Hematopoietic multipotent progenitor cell treated with erythropoietin and hydrocortisone succinate and interleukin-3 and kit ligand, for 8 days (in vitro differentiated cells): ENCODE measurements at places on chromosomes 7 and 10.

DNA sequence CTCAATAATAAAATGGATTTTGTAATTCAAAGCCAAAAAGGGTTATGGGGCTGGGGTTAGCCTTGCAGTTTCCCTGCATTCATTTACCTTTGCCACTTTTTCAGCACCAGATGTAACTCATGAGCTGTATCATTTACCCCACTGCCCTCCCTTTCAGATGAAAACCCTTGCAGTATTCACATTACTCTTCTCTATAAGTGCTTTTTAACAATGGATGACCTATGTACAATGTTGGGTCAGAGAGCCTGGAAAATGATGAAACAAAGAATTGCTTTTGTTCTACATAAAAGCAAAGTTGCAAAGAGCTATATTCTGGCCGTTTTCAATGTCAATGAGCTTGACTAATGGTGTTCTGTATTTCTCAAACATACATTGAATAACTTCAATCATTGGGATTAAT lies 189.7 kb downstream of the TMEM26 start:
- no peak for DNase-seq

GRCh38 chr7:139505563-139505962 lies 17.9 kb upstream of the CLEC2L start:
- DNase-seq = peak; percentile 31

DNA sequence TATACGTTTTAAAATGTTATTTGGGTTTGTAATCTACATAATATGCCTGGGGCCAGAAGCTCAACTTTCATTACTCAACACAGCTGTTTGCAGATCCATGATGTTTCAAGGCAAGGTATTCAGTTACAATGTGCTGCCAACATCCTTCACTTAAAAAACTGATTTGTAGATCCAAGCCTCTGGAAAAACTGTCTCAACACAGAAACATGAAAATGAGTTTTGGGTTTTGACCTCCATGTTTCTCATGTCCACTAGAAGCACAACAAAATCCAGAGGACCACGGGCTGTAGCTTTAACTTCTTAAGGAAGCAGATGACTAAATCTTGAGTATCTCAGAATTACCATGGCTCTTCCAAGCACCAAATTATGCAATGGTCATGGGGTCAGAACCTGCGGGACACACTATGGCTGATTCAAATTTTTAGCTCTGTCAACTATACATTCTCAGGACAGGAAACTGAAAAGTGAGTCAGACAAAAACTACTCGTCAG lies 247.1 kb upstream of the GRB10 start:
- no peak for DNase-seq

- DNase-seq = no peak
These were observed 58.5 kb downstream of the EBF3 start for GRCh38 chr10:129905553-129905952.

- no peak for DNase-seq
These were observed 43.2 kb downstream of the CHST3 start for GRCh38 chr10:72007246-72007892.

GRCh38 chr7:125149151-125149550 lies 219.5 kb upstream of the POT1 start:
- DNase-seq = no peak

GRCh38 chr7:51366930-51367613 lies 50.5 kb upstream of the COBL start:
- peak; percentile 55 for DNase-seq

- DNase-seq = no peak
These were observed 261.9 kb downstream of the ARL4A start for GRCh38 chr7:12949060-12949931.

DNA sequence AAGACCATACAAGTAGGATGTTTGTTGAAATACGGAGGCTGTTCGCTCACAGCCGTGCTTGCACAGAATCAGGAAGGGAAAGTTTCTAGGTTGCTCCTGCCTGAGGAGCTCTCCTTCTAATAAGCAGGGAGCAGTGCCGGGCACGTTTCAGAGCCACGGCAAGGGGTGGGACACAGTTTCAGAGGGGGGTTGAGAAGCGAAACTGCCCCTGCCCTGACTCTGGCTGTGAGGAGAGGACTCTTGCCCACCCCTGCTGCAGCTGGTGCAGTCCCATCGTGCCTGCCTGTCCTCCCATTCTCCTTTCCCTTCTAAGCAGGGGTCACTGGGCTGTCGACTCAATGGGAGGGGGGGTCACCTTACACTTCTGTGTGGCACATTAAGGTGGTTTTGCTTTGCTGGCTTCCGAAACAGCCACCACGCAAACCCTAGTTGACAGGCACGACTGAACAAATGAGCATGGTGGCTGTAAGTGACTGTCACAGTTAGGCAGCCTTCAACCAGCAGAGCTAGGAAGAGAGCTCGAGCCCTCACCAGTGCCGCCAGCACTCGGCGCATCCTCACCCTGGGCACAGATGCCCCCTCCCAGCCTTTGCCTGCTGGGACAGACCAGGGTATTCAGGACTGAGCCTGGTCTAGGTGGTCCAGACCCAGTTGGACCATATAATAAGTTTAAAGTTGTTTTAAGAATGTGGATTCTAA lies 37.5 kb downstream of the ZNF467 start:
- no peak for DNase-seq

DNA sequence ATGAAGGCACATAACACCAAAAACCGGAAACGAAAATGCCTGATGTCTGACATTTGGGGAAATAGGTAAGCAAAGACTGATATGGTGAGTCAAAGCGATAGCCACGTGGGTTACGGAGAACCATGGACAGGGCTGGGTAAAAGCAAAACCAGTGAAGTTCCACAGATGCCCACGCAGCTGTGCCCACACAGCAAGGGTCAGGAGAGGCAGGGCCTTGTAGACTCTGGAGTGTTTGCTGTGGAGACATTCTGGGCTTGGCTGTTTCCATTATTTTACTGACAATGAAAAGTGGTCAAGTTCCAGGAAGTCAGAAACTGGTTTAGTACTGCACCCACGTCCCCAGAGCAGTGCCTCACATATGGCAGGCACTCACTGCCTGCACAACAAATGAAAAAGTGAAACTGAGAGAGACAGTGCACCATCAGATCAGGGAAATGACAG lies 148.7 kb downstream of the ZMYND11 start:
- DNase-seq = no peak

DNA sequence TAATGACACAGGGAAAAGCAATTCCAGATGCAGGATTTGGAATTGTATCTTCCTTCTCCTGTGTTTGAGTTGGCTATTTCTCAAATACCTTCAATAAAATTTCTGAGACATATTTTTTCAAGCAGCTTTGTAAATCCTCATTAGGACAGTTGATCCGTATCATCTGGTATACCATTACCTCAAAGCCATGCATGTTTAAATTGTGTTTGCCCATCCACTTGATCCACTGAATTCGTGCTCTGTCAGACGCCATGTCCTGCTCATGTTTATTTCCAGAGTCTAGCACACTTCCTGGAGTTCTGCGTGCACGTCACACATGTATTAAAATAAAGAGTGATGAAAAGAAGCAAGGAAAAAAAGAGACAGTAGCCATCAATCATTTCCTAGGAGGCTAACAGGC lies 141.8 kb upstream of the CDC14C start:
- DNase-seq = no peak

- no peak for DNase-seq
These were observed 35.3 kb upstream of the SEPHS1 start for GRCh38 chr10:13383399-13383761.

GRCh38 chr7:25496476-25497368 lies 268.4 kb upstream of the NPVF start:
- peak; percentile 14 for DNase-seq

DNA sequence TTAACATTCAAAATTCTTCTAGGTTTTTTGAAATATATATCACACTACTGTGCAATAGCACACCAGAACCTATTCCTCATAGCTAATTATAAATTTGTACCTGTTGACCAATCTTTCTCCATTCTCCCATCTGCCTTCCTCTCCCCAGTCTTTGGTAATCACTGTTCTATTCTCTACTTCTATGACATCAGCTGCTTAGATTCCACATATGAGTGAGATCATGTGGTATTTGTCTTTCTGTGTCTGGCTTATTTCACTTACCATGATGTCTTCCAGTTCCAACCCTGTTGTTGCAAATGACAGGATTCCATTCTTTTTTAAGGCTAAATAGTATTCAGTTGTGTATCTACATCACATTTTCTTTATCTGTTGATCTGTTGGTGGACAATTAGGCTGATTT lies 54.4 kb upstream of the CCDC6 start:
- no peak for DNase-seq

DNA sequence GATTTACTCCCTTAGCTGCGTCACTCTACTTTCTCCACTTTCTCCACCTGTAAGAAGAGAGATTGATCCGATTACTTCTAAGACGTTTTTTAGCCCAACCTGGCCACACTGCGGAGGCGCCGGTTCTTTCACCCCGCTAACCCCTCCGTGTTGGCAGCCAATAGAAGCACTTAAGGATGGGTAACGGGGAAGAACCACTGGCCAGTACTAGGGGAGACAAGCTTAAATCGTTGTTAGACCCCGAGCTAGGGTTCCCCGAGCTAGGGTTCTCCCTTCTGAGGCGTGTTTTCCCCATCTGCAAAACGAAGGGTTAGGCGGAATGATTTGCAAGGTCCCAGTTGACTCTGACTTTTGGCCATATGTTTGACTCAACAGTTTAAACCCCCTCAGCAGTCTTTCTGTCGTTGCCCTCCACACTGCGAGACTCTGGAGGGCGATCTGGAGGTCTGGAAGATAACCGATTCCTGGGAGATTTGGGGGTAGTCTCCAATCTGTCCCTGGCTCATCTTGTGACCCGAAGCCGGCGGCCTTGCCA lies 644 bp downstream of the UMAD1 start:
- no peak for DNase-seq

- DNase-seq = no peak
These were observed 3.3 kb downstream of the CASD1 start for GRCh38 chr7:94512735-94513564.

DNA sequence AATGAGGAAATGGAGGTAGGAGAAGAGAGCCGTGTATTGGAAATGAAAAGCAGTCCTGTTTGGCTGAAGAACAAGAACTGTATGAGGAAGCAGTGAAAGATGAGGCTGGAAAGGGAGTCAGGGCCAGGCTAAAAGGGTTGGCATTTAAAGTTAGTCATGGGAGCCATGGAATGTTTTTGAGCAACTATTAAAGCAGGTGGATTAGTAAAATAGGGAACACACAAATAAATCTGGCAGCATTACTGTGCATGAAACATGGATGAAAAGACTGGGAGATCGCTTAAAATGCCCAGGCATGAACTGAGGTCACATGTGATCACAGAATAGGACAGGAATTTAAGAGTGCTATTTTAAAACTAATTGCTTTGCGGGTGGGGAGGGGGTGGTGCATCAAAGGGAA lies 1.4 kb upstream of the IFRD1 start:
- DNase-seq = no peak

- DNase-seq = no peak
These were observed 133.9 kb downstream of the PCDH15 start for GRCh38 chr10:54667136-54667535.

DNA sequence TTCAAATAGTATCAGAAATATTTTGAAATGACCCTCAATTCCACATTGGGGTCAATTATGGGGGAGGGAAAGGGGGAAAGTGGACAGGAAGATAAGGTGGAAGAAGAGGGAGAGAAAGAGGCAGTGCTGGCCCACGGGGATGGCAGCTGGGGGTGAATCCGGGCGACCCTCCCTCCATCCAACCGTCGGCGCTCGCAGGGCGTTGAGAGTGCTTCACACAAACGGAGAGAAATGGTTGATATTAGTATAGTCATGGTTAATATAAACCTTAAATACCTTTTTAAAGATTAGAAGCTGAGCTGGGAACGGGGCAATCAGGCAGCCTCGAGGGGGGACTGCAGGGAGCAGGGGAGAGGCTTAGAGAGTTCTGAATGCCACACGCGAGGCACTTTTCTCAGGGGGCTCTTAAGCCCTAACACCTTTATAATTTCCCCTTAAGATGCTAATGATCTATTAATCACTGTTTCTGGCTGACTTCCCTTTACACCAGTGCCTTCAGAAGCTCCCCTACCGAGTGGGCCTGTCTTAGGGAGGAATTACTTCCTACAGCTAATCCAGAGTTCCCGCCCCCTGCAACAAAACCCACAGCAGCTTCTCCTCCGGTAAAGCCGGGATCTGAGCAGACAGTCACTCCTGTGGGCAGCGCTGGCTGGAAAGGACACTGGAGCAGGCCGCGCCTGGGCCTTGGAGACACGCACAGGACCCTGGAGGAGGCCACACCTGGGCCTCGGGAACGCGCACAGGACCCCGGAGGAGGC lies 39.5 kb downstream of the PRKAG2 start:
- no peak for DNase-seq

GRCh38 chr10:68550747-68551411 lies 9.3 kb upstream of the TET1 start:
- DNase-seq = peak; percentile 85

- DNase-seq = peak; percentile 45
These were observed 158.3 kb upstream of the PFKP start for GRCh38 chr10:2908851-2909630.

DNA sequence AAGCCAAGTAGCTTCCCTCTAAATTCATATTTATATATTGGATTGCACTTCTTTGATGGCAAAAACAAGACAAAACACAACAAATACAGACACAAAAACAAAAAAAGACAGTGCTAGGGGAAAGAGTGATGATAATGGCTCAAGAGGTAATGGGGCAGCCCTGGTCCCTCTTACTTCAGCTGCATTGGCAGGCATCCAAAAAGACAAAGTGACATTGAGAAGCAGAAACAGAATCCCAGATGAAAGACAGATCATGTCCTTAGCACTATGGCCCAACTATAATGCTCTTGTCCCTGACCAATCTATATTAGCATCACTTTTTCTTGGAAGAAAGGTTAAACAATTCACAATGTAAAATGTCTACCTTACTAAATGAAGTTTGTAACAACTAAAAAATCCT lies 76.2 kb downstream of the GPR85 start:
- no peak for DNase-seq

GRCh38 chr7:6221340-6222319 lies 50.8 kb downstream of the CYTH3 start:
- peak; percentile 74 for DNase-seq

DNA sequence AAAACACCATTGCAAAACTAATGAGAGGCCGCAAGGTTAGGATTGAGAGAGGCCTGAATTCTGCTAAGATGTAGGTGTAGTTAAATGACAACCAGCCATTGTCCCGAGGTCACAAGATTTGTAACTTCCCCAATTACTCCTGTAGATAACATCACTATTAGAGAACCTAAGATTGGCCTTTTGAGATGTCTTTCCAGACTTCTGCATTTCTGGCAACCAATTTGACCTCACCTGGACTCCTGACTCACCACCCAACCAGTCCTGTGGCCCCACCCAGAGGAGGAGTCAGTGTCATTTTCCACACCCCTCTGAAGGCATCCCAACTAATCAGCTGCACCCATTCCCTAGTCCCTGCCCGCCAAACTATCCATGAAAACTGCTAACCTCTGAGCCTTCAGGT lies 115.7 kb downstream of the PRKAG2 start:
- no peak for DNase-seq

- no peak for DNase-seq
These were observed 40.6 kb upstream of the SEPTIN7 start for GRCh38 chr7:35760143-35760745.

DNA sequence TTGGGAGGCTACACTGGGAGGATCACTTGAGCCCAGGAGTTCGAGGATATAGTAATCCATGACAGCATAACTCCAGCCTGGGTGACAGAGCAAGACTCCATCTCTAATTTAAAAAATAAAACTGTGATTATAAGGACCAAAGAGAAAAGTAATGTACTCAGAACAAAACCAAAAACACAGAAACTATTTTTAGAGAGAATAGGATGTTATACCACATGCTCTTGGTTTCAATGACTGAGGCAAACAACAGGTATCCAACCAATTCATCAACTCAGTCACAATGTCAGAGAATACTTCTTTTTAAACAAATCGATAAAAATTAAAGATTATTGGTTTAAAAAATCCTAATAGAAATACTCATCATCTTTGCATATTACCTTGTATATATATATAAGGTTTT lies 186.7 kb downstream of the TPK1 start:
- no peak for DNase-seq

- DNase-seq = no peak
These were observed 208.2 kb upstream of the VSTM2A start for GRCh38 chr7:54333952-54334351.
